Effector CD8-positive, alpha-beta T cell (primary cell): ENCODE measurements at places on chromosomes 2 and 18.

- no peak for DNase-seq
Measured at GRCh38 chr2:179773986-179774385, 87.4 kb downstream of the ZNF385B start.

DNA sequence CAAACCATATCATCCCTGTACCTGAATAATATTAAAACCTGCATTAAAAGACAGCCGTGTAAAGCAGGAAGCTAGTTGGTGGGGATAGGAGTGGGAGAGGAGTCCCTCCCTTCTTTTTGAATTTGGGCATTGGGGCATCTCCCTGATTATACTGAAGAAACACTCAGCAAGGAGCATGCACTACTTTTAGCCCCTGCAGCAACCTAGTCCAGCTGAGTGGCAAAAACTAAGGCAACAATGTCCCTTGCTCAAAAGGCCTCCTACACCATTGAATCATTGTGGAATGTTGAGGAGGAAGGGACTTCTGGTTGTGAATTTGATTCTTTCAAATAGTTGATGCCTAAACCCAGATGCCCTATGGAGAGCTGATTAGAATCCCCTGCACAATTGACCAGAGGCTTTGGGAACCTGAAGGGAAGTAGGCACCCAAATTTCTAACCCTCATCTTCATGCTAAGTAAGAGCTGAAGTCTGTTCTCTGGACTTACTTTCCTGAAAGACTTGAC is 111.7 kb downstream of the DDX1 start:
- no peak for DNase-seq

DNA sequence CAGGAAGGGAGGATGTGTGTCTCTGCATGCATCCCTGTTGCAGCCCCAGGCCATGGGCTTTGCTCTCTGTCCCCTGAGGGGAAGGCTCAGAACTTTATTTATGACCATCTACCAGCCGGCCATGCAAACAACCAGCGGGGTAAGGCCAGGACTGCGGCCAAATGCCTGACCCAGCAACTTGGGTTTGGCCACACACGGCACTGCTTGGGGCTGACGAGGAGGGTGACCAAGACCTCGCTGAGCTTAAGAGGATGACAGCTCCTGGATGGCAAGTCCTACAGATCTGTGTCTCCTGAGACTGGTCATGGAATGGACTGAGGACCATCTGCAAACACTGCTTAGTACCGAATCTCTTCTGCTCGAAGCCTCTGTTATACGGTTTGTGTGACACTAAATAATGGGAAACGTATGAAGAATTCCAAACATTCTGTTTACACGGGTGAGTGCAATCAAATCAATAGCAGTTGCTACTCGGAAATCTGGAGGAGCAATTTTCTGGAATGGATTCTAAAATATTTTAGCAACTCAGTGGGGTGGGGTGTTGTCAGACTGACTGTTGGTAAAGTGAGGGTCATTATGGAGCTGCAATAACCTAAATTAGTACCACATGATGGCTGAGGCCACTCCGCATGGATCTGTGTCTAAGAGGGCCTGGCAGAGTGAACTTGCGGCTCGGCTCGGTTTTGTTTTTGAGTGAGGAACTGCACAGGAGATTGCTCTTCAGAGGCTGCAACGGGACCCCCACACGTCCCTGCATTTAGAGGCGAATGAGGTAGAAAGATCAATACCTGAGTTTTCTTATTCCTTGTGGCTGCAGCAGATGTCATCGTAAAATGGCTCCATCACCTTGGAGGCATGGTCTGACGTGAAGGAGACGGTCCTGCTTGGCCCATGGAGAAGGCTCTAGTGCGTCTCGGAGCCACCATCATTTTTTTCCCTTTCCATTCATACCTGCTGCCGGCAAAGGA is 26.6 kb downstream of the TMEM18 start:
- no peak for DNase-seq

GRCh38 chr2:233538741-233539140 is 27.8 kb downstream of the USP40 start:
- no peak for DNase-seq

GRCh38 chr2:47209622-47210021 is 54.5 kb upstream of the STPG4 start:
- DNase-seq: no peak

GRCh38 chr2:26455037-26455669 is 22.8 kb downstream of the OTOF start:
- no peak for DNase-seq

DNA sequence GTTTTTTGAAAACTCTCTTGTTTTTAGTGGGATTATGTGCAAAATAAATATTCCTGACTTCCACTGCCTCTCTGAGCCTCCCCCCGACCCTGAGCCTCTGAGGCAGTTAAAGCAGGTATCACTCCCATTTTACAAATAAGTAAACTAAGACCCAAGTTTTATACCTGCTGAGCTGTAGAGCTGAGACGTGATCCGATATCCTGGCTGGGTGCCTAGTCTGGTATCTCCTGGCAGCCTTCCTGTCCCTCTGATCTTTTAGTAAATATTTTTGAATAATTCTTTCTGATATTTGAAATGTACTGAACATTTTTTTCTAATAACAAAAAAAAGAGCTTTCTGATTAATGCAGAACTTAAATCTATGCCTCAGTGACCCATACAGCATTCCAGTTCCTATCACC is 108.3 kb upstream of the NOSTRIN start:
- DNase-seq: no peak

DNA sequence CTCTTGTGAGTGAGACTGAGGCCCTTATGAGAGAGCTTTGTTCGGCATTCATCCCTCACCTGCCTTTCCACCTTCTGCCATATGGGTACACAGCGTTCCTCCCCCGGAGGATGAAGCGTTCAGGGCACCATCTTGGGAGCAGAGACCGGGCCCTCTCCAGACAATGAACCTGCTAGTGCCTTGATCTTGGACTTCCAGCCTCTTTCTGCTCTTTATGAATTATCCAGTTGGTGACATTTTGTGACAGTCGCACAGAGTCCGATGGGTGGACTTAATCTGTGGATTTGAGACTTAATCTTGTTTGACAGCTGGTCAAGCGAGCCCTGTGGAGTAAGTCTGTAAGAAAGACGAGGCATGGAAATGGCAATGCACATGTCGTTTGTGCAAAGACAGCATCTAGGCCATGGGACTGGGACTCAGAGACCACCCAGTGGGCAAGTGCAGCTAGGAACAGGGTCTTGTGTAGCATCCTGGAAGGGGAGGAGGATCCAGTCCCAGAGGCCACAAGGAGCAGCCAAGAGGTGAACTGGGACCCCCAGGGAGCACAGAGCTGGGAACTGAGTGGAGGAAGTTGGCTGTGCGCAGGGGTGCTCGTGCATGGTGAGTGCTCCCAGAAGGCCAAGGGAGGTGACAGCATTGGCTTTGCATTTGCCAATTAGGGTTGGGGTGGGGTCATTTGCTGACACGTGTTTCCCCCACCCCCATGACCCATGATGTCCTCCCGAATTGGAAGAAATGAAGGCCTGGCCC is 69.5 kb upstream of the HDAC4 start:
- DNase-seq: no peak

- DNase-seq: no peak
Measured at GRCh38 chr2:132538331-132538855, 121.8 kb downstream of the GPR39 start.

GRCh38 chr2:142254031-142254430 is 123.2 kb upstream of the LRP1B start:
- no peak for DNase-seq

GRCh38 chr2:45559436-45559835 is 51.6 kb downstream of the SRBD1 start:
- no peak for DNase-seq

DNA sequence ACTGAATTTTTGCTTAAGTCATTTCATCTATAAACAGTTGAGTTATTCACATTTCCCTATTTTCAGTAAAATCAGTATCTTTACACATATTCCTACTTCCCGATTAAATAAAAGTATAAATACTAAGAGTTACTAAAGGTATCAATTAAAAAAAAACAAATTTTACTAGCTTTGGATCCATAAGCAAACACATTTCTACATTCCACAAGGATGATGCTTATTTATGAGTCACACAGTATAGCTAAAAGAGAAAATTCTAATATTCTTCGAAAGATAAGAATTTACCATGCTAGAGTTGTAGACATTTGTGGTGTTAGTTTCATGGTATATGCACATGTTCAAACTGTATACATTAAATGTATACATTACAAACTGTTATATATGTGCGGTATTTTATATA is 23.7 kb downstream of the PGAP1 start:
- DNase-seq: no peak

- no peak for DNase-seq
Measured at GRCh38 chr2:2686222-2686621, 355.1 kb upstream of the MYT1L start.

- no peak for DNase-seq
Measured at GRCh38 chr2:232319803-232320442, 58.6 kb upstream of the ALPP start.

GRCh38 chr18:8050616-8051329 is 483.7 kb downstream of the PTPRM start:
- no peak for DNase-seq

- DNase-seq: no peak
Measured at GRCh38 chr2:67877301-67877700, 185.5 kb downstream of the C1D start.

GRCh38 chr2:95317665-95318425 is 20.7 kb downstream of the KCNIP3 start:
- DNase-seq: no peak

DNA sequence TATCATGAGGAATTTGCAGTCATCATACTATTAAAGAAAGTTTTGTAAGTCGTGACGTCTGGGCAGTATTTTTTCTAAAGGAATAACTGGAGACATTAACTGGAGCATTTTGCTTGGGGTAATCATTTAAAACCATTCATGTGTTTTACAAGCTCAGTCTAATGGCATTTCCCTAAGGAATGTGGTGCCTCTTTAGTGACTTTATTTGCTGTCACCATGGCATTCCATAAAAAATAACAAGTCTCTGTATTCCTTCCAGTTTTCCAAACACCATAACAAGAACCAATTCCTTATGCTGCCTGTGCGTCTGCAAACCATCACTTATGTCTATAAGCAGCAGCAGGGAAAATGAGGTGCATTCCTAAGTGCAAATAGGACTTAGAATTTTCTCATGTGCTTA is 82.8 kb downstream of the EPB41L3 start:
- no peak for DNase-seq

DNA sequence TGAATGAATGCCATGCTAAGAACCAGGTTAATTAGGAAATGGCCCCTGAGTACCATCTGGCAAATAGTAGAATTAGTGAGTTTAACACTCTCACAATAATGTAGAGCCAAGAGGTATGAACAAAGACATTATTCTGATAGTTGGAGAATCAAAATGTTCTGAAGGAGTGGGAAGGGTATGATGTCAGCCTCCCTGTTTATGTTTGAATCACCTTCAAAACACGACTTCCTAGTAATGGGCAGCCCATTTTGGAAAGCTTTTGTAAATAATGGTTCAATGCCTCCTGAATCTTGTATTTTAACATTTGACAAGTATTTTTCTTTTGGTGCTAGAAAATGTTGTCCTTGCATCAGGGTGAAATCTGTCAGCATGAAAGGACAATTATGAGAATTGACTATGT is 108.3 kb downstream of the DSEL start:
- no peak for DNase-seq

GRCh38 chr2:134406311-134406710 is 152.4 kb downstream of the MGAT5 start:
- no peak for DNase-seq

DNA sequence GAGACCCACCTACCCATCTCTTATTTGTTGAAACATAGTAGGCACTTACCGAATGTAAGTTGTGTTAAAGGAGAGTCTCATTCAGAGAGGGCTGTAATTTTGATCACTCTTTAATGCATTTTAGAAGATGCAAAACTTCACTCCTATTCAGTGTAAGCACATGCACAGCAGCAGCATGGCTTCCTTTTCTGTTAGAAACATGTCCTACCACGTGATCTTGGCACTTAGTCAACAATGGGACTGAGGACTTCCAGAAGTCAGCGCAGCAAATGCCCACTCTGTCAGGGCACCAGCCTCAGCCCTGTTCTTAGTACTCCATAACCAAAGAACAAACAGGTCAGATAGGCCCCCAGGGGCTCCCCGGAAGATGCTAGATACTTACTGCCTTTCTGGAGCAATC is 456.5 kb downstream of the METTL4 start:
- no peak for DNase-seq

DNA sequence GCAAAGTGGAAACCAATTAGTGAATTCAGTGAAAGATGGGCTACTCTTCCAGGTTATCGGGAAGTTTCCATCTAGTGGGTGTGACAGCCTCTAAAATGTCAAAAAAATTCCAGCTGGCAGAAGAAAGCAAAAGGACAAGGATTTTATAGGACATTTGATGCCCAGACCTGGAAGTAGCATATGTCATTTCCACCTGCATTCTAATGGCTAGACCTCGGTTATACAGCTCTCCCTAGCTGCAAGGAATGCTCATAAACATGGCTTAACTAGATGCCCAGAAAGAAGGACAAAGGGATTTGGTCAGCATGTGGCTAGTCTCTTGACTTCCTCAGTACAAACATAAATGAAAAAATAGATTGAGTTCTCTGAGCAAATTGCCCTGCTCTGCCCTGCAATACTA is 215.4 kb downstream of the NYAP2 start:
- no peak for DNase-seq

- no peak for DNase-seq
Measured at GRCh38 chr2:66305718-66306117, 129.2 kb upstream of the MEIS1 start.

DNA sequence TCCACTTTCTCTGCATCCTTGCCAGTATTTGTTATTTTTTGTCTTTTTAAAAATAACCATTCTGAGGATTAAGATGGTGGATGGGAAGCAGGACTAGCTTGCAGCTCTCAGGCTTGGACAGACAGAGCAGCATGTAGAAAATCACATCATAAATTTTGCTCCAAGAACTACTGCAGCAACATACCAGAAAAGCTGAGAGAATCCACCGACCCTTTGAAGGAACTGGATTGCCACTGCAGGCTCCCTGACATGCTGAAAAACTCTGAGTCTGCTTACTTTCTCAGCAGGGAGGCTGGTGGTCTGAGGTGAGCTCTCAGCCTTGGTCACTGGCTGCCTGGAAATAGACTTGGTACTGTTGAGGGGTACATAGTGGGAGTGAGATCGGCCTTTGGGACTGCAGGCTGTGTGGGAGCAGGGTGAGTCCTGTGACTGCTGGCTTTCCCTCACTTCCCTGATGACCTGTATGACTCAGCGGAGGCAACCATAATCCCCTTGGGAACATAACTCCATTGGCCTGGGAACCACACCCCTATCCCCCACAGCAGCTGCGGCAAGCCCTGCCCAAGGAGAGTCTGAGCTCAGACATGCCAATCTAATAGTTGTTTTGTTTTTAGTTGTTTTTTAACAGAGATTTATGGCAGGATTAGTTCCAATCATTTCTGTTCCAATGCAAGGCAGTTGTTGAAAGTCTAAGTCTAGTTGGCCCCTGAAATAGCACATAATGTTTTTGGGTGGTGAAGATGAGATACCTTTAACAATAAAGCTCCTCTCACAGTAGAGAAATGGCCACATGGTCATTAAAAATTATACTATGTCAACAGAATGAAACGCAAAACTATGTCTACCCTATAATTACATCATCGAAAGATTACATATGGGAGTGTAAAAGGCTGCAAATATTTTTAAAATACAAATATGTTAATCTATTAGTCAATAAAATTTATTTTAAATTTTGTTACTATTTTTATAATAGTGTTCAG is 414.2 kb upstream of the CHAC2 start:
- DNase-seq: no peak

- DNase-seq: no peak
Measured at GRCh38 chr2:112242384-112242783, 12.5 kb downstream of the ZC3H8 start.

- DNase-seq: peak; percentile 32
Measured at GRCh38 chr18:63131106-63131958, 188.2 kb downstream of the BCL2 start.
